Left renal cortex interstitium (tissue), 4 donors: ENCODE measurements at places on chromosomes 1 and 21.

- DNase-seq, result no peak
Measured at GRCh38 chr1:97071173-97071572, 349.6 kb downstream of the PTBP2 start.

- no peak for DNase-seq
Measured at GRCh38 chr1:53541761-53542550, 82.8 kb downstream of the DMRTB1 start.

DNA sequence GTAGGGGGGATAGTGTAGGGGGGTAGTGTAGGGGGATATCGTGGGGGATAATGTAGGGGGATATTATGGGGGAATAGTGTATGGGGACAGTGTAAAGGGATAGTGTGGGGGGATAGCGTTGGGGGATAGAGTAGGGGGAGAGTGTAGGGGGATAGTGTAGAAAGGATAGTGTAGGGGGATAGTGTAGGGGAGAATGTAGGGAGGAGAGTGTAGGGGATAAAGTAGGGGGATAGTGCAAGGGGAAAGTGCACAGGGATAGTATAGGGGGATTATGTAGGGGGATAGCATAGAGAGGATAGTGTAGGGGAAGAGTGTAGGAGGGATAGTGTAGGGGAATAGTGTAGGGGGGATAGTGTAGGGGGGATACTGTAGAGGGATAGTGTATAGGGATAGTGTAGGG lies 12.3 kb upstream of the ARF1 start:
- DNase-seq, result no peak

GRCh38 chr21:31470896-31471694 lies 127.0 kb upstream of the TIAM1 start:
- no peak for DNase-seq

GRCh38 chr1:8281843-8282509 lies 35.9 kb upstream of the SLC45A1 start:
- no peak for DNase-seq

DNA sequence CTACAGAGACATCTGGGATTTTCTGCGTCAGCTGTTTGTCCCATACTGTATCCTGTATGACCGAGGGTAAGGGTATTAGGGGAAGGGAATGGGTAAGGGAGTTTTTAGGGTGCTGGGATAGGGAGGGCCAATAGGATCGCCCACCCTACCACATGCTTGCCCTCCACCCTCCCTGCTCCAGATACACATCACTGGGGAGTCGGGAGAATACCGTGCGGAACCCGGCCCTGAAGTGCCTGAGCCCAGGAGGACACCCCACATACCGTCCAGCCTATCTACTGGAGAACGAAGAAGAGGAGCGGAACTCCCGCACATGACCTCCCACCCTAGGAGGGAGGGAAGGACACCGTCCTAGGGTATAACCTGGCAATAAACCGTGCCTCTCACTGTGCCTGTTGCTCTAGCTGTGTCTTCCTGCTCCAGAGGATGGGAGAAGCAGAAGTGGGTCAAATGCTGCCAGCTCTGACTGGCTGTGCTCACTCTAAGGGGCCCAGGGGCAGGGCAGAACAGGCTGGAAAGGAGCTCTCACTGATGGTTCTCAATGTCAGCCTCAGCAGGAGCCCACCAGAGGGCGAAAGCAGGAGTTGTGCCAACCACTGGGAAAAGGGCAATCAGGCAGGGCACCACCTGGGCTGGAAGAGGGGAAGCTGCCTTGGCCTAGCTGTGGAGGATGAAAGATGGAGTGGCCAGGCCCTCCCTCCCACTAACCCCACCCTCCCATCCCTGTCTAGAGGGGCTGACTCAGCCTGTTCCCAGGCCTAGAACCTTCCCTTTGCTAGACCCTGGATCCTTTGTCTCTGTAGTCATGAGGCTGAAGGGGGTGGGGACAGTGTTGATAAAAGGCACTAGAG lies 440 bp upstream of the LENEP start:
- DNase-seq, result no peak

DNA sequence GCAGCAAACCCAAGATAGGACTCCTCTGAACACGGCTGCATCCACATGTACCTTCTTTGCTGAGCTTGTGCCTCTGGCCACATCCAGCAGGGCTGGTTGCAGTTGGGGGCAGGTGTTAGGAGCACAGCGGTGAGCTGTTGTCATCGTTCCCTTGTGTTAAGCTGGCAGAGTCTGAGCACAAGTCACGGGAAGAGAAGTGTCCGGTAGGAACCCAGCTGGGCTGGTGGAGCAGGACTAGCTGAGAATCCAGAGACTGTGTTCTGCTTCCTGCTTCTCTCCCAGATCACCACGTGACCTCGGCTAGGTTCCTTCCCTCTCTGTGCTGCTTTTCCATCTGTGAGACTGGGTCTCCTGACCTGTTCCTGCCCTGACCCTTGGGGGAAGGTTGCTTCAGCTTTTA lies 105.1 kb downstream of the PCBP3 start:
- DNase-seq, result no peak

DNA sequence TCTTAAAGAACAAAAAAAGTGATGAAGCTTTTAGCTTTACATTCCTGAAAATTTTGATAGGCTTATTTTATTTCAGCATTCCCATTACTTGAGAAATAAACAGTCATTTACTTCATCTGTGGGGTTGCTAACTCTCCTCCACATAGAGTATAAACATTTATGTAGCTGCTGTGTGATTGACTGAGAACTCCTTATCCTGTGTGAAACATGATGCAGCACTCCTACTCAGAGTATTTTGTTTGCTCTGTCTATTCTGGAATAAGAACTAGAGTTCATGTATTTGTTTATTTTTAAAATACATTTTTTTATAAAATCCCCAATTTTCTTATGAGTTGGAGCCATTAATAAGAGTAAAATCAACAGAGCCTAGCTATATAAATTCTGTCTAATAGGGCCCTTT lies 318.7 kb upstream of the SPAG17 start:
- DNase-seq, result no peak

GRCh38 chr1:89566761-89567174 lies 42.1 kb downstream of the LRRC8B start:
- DNase-seq, result no peak

DNA sequence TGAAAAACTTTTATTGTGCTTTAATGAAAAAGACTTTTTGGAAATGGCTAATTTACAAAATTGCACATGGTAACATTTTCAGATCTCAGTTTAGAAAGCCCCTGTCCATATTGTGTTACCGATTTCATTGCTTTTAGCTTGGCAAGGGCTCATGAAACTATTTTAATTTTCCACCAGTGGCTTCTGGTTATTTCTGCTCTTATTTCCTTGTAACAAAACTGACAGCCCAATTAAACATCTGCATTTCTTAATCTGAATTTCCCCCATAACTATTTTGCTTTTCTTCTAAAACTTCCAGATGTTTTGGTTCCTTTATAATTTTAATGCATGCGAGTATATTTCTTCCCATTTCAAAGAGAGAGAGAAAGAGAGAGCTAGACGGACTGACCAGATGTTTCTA lies 264.8 kb downstream of the PTPRC start:
- DNase-seq, result no peak

DNA sequence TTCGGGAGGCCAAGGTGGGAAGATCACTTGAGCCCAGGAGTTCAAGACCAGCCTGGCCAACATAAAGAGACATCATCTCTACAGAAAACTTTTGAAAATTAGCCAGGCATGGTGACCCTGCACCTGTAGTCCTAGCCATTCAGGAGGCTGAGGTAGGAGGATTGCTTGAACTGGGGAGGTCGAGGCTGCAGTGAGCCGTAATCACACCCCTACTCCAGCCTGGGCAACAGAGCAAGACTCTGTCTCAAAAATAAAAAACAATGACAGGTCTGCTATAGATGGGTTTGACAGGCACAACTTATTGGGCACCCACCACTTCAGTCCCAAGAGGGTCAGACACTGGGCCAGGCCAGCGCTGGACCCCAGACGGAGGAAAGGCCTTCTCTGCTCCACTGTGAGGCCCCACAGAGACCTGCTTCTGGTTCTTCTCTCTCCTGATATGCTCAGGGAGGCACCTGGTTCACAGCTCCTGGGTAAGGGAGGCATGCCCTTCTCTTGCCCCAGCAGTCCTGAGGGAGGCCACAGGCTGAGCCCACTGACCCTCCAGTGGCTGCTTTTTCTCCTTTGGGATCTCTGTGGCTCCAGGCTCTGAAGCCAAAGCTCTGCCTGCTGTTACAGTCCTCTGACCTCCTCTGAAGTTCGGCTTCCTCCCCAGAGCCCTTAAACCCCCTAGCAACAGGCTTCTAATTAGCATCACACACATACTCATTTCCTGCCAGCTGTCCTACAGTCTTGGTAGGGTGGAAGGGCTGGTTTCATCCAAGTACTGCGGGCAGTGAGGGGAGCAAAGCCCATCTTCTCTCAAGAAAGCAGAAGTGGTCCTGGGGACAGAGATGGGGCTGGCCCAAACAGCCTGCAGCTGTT lies 14.4 kb downstream of the S100A16 start:
- DNase-seq, result no peak

- DNase-seq, result no peak
Measured at GRCh38 chr1:5680600-5680999, 311.6 kb downstream of the NPHP4 start.

DNA sequence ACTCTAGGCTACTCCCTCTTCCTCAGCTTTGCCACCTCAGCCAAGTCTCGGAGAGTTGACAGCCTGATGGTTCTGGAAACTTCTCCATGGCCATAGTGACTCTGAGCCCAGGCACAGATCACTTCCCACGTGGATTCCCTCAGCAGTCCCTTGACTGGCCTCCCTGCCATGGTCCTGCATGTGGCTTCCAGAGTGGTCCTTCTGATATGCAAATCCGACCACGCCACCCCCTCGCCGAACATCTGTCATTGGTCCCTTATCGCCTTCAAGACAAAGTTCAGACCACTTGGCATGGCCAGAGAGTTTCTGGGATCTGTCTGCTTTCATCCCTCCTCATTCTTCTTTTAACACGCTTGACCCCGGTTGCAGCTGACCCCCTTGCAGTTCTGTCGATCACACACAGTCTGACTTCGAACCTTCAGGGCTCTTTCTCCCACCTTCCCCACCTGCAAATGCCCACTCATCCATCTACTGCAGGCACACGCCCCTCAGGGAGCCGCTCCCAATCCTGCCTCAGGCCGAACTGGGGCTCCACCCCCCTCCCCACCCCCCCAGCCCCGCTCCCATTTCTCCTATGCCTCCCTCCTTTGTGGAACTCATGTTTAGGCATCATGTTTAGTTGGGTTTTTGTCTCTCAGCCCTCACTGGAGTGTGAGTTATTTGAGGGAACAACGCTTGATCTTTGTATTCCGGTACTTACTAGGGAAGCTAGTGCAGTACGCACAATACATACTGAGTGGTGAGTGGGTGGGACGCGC lies 29.0 kb downstream of the KIAA1614 start:
- no peak for DNase-seq

DNA sequence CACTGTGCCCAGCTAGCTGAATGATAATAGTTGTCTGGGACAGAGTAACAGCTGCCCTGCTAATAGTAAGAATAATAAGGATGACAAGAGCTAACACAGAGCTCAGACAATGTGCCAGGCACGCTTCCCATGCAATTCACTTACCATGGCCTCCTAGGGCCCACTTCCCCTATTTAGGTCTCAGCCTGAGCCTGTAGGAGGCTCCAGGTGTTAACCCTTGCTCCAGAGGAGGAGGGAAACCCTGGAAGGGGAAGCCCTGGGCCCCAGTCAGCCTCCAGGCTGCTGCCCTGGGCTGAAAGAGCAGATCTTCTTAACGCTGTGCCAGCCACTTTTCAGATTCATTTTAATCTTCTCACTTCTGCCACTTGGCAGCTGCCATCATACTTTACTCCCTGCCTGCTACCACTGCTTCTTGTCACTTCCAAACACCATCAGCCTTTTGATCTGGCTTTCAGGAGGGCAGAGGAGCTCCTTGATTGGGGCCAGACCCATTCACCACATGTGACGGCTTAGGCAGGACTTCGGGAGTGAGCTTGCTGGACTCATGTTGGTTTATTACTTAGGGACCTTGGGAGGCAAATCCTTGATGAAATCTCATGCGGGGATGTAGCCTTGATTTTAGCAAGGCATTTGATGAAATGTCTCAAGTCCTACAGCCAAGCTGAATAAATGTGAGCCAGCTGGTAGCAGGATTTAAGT lies 66.7 kb upstream of the PARP1 start:
- DNase-seq, result no peak
